Activated naive CD8-positive, alpha-beta T cell treated with anti-CD3 and anti-CD28 coated beads, Interleukin-2, amount 50 U/mL, for 16 hours (primary cell): ENCODE measurements at places on chromosomes 4 and X.

- no peak for DNase-seq
These were observed 269.2 kb upstream of the NRK start for GRCh38 chrX:105553118-105553517.

DNA sequence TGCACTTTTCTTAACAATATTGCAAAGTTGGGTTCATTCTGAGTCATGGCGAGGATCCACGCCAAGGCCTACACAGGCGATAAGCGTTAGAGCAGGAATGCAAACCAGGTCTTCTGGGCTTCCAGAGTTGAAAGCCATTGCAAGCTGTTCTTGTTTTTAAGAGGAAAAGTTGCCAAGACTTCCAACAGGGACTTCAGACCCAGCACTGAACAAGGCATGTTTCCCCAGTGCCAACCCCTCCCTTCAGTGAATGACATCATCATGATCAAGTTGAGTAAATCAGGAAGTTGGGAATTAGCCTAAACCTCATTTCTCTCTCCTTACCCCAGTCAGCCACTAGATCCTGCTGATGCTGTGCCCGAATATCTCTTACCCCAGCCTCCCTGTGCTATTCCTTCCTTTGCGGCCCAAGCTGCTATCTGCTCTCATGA lies 355.1 kb downstream of the HS3ST1 start:
- DNase-seq, result no peak

DNA sequence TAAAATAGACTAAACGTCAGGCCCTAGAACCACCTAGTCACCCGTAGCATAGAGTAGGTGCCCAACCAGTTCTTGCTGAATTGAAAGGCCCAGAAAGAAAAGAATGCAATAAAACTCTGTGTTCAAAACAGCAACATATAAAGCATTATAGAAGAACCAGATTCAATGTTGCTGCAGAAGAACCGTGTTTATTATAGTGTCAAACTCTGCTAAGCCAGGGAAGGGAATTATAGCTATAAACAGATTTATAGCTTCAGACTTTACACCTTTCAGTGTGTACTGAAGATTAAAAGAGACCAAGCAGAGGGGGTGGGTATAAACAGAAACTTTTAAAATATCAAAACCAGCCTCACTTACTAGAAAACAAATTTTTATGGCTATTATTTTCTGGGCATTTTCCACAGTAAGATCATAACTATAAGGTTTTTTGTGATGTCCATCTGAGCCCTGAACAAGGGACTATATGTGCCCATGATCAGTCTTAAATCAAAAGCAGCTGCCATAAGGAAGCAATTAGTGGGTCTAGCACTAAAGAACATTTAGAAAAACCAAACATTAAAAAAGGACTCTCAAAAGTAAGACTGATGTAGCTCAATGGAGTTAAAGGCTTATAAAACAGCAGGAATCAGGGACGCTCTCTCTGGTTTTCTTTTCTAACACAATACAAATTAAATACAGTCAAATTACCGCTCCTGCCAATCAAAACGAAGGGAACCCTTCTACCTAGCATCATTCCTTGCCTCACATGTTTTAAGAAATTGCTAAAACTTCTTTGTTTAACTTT lies 219.7 kb upstream of the ETNPPL start:
- DNase-seq, result no peak

DNA sequence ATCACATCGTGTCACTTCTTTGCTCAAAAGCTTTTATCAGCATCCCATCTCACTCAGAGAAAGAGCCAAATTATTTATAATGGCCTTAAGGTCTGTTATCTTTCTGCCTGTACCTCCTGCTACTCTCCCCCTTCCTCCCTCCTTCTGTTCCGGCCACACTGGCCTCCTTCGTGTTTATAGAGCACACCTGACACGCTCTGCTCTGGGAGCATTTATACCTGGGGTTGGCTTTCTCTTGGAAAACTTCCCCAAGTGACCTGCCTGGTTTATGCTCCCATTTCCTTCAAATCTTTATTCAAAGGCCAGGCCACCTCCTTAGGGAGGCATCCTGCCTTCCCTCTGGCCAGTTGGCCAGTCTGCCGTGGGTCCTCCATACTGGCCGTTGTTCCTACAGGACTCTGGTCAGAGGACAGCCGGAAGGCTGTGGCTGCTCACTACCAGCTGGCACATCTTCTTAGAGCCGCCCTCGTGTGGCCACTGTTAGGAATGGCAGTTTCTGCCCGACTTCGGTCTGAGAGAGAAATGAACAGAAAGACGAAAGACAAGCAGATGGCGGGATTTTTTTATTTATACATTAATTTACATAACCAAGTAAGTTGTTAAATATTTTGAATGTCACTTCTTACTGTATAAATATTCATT lies 80.2 kb upstream of the CBLL2 start:
- no peak for DNase-seq

- no peak for DNase-seq
These were observed 11.7 kb downstream of the RELL1 start for GRCh38 chr4:37674439-37674838.

DNA sequence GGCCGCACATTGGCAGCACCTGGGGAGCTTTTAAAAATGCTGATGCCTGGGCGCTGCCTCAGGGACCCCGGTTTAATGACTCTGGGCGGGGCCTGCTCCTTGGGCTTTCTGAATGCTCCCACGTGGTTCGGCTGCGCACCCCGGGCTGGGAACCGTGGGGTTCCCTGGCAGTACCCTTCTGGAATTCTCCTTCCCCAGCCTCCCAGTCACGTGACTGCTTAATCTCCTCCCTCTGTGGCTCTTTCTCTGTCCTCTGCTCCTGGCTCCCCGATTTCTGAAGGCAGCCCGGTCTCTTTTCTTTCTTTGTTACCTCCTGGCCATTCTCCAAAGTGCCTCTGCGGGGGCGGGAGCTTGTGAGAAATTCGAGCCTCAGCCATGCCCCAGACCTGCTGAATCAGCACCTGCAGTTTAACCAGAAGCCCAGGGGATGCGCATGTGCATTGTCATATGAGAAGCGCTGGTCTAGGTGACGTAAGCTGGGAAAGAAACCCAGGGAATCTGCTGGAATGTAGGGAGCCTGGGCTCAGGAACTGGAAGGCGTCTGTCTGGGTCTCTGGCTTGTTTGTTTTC lies 16.6 kb downstream of the CLCN4 start:
- DNase-seq, result no peak

- DNase-seq, result no peak
These were observed 2.1 kb downstream of the GSTCD start for GRCh38 chr4:105710678-105711077.

DNA sequence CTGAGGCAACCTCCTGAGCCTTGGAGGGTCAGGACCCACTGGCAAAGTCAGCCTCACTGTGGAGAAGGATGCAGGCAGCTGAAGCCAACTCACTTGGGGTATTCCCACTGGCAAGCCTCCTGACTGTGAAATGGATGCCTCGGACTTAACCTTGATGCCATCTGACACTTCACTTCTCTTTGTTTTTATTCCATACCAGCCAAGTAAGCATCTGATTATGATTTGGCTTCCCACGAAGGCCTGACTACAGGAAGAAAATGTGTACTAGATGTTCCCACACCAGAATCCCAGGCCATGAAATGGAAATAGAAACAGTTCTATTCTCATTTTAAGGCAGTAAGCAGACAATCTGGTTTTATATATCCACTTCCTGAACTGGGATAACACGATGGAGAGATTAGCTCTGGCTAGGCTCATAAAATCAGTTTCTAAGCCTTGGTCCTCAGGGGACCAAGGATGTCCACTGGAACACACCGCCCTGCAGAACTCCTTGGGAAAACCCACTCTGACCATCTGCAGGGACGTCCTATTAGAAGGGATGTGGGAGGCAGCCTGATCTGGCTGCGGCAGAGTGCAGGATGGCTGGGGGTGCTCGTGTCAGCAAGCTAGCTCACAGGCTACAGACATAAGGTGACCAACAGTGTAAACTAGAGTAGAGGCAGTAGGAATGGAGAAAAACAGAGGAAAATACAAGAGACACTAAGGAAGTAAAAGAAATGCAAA lies 89.3 kb downstream of the TSPAN5 start:
- no peak for DNase-seq

- no peak for DNase-seq
These were observed 175.2 kb downstream of the ADGRL3 start for GRCh38 chr4:61375301-61375700.

- no peak for DNase-seq
These were observed 166.2 kb upstream of the RPS6KA3 start for GRCh38 chrX:20432746-20433387.

GRCh38 chr4:8235224-8235623 lies 34.3 kb upstream of the HTRA3 start:
- no peak for DNase-seq

GRCh38 chr4:108270466-108271450 lies 102.0 kb upstream of the LEF1 start:
- no peak for DNase-seq

DNA sequence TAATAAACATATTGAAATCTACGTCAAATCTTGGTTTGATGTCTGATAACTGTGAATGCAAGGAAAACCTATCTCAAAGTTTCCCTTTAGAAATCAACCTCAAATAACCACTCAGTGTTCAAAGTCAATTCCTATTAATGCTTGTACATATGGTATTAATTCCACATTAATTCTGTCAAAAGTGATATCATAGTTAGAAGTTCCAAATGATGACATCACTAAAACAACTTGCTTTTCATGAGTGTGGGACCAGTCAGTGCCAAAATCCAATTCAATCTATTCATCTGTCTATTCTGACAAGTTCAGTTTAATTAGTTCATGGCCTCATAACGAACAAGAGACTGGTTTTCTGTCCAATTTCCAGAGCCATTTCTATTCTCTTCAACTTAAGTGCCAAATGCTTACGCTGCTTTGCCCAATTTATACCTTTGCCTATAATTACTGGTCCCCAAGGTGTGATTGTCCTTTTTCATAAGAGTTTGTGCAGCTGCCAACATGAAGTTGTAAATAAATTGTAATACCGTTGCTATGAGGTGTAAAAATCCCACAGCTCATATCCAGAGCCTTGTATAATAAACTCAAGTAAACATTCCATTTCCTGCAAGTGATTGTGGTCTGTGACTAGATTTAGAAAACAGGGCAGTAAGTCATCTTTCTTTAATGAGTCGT lies 476.2 kb downstream of the RAB28 start:
- DNase-seq, result no peak

- DNase-seq, result no peak
These were observed 28.8 kb upstream of the RHOH start for GRCh38 chr4:40168070-40168469.
